ENCODE measurements at places on chromosomes 13 and 19. TPM values are rescaled to one million over a fixed set of nuclear protein-coding genes. Genes with fewer than 3 reads are reported as not detected.

Gene SPIB
- total RNA-seq, result 3.0 TPM

GRCh38 chr19:50449236-50449899 is 16.7 kb downstream of the MYBPC2 start:
- DNase-seq, result no peak

DNA sequence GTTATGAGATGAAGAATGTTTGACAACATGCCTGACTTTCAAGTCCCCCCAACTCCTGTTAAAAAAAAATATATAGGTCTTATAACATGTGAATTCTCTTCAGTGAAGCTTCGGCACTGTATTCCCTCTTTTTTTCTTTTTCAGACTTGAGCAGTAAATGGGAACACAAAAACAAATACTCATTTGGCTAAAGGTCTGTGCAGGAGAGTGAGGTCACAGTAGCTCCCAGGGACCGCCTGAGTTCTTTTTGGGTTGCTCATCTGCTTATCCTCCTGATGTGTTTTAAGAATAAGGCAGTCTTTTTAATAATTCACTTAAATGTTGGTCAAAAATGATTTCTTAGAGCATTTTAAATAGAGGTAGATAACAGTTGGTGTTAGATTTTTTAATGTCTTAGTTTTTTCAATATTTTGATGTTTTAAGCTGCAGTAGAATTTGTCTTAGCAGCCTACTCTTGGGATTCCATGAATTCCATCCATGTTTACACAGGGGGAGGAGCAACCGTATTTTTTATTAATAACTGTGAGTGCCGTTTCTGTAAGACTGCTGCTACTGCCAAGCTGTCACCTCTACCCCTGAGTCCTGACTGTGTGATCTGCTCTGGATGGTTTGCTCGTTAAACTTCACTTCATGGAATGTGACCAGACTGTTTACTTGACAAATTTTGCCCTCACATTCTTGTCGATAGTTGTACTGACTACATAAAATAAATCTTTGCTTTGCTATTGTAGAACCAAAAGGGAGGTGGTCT is 14.9 kb downstream of the HNRNPM start:
- DNase-seq, result no peak

Gene PLA2G4C
- 3.2 TPM for total RNA-seq

DNA sequence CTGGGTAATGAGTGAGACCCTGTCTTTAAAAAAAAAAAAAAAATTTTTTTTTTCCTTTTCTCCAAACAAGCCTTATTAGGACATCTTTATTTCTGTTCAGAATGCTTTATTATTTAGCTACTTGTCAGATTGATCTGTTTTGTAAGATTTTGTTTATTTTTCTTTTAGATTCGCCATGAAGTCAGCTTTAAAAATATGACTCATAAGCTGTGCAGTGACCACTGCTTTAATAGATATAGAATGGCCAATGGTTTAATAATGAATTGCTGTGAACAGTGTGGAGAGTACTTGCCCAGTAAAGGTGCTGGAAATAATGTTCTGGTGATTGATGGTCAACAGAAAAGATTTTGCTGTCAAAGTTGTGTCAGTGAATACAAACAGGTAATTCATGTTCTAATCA is 47.7 kb downstream of the ZMYM2 start:
- no peak for DNase-seq

Gene INAFM1
- total RNA-seq, result 8.2 TPM

Gene METTL21C
- total RNA-seq, result not detected

DNA sequence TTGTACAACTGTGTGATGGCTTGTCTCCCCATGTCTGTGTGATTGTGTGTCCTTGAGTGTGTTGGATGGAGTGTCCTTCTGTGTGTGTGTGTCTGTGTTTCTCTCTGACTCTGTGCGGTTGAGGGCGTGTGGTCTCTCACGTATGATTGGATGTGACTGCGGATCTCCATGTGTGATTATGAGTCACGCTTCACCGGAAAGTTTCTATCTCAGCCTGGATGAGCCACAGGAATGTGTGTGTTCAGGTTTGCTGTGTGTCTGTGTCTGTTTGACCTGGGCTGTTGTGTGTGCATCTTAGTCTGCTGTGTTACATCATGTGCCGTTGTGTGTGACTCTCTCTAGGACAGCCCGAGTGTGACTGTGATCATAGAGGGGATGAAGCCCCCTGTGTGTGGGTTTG is 15.5 kb upstream of the ZNF835 start:
- DNase-seq, result no peak

DNA sequence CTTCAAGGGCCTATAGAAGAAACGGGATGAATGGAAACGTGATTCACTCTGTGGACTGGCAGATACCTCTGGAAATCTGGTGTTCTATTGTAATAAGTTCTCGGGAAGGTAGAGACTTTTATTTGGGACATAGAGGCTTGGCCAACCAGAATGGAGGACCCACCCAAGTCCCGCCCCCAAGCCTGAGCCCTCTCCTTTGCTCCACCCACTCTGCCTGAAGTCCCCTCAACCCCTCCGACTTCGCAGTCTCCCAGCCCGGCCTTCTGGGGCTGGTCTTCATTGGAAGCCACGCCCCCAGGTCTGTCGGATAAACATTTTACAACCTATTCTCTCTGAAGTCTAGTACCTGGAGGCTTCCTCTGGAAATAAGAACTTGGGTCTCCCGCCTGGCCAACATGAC is 16.9 kb downstream of the FBXL12 start:
- no peak for DNase-seq

GRCh38 chr19:28372576-28373247 is 840.2 kb downstream of the UQCRFS1 start:
- DNase-seq, result no peak

- no peak for DNase-seq
Observed at GRCh38 chr13:49938921-49939320, 2.8 kb upstream of the SPRYD7 start.

GRCh38 chr13:46575818-46576221 is 22.9 kb downstream of the LRCH1 start:
- no peak for DNase-seq

GRCh38 chr19:4969772-4970531 is 1.0 kb downstream of the KDM4B start:
- no peak for DNase-seq

Gene ZNF681
- 8.4 TPM for total RNA-seq

DNA sequence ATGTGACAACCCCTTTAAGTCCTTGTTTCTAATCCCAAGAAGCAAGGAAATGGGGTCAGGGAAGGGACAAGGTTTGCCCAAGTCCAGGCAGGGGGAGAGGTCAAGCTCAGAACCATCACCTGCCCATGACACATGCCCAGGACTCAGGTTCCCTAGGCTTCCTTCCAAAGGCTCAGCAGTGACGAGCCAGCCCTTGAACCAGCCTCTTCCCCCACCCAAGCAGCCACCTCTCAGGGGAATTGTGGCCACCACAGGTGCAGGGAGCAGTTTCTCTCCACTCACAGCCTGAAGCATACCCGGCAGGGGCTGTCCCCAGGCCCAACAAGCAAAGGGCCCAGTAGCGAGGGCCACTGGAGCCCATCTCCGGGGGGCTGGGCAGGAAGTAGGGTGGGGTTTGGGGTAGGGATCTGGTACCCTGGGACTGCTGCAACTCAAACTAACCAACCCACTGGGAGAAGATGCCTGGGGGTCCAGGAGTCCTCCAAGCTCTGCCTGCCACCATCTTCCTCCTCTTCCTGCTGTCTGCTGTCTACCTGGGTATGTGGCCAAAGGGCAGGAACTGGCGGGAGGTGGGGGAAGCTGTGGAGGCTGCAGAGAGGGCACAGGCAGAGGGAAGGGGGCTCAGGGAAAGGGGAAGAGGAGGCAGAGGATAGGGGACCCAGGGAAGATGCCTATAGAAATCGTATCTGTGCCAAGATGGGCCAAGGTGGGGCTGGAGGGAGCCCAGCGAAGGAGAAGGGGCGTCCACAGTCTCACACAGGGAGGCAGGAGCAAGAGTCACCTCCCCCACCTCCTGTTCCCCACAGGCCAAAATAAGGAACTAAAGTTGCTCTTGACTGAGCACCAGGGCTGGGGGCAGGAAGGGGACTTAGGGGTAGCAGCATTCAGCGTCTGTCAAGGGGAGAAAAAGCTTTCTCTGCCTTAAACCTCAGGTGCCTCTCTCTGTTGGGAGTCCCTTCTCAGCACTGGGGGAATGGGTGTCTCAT is at the start of gene CD79A:
Gene CD79A, plus strand, starts transcription at position 433 of the 986 bp plus-strand sequence. Its CDS starts 26 bp downstream, at position 459.
- DNase-seq, result no peak

Gene SERPINE3
- total RNA-seq, result 0.36 TPM

DNA sequence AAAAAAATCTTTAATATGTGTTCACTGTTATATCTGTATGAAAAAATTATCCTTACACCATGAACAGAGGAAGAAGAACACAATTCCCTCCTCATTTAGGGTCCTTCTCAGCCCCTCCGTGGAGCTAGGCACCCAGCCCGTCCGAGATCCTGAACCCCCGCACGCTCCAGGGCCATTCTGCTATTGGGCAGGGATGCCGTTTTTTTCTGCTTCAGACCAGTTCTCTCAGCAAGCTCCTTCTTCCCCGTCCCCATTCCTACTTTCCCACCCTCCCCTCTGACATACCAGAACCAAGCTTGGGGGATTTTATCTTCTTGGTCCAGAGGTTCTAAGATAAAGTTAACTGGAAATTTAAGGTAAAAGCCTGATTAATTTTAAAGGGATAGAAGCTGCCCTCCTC is 36.2 kb downstream of the ATP12A start:
- no peak for DNase-seq

- DNase-seq, result no peak
Observed at GRCh38 chr19:4970558-4971423, 1.9 kb downstream of the KDM4B start.

Data from type B pancreatic cell (in vitro differentiated cells).